Spinal cord (tissue), 10 donors: ENCODE measurements at places on chromosomes 1 and 21.

DNA sequence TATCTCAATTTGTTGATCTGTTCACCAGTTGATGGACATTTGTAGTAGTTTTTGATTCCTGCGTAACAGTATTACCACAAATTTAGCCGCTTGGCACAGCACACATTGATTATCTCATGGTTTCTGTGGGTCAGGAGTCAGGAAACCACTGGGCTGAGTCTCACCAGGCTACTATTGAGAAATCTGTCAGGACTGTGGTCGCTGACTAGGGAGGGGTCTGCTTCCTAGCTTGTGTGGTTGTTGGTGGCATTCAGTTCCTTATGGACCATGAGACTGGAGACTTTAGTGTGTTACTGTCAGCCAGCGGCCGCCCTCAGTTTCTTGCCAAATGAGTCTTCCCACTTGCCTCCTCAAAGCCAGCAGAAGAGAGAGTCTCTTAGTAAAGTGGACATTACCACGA is 9.8 kb downstream of the PEX14 start:
- H3K27me3 ChIP-seq, result no peaks in the 10 kb centered on the region
- no peak overlapping the region for H3K27ac ChIP-seq
- no peaks in the 10 kb centered on the region for H3K36me3 ChIP-seq
- peaks cover under 1% of the 10 kb centered on the region for H3K4me1 ChIP-seq
- no peak for DNase-seq
- no peak overlapping the region for H3K4me3 ChIP-seq

DNA sequence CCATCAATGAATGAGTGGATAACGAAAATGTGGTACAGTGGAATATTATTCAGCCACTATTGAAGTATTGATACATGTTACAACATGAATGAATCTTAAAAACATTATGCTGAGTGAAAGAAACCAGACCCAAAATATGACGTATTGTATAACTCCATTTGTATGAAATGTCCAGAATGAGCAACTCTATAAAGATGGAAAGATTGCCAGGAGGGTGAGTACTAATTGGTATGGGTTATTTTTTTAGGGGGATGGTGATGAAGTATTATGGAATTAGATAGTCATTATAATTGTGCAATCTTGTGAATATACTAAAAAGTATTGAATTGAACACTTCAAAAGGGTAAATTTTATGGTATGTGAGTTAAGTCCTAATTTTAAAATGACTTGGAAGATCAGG is 278.6 kb downstream of the SIPA1L2 start:
- no peak for DNase-seq
- H3K27ac ChIP-seq, result no peak overlapping the region
- H3K4me1 ChIP-seq, result no peaks in the 10 kb centered on the region
- H3K36me3 ChIP-seq, result no peaks in the 10 kb centered on the region

DNA sequence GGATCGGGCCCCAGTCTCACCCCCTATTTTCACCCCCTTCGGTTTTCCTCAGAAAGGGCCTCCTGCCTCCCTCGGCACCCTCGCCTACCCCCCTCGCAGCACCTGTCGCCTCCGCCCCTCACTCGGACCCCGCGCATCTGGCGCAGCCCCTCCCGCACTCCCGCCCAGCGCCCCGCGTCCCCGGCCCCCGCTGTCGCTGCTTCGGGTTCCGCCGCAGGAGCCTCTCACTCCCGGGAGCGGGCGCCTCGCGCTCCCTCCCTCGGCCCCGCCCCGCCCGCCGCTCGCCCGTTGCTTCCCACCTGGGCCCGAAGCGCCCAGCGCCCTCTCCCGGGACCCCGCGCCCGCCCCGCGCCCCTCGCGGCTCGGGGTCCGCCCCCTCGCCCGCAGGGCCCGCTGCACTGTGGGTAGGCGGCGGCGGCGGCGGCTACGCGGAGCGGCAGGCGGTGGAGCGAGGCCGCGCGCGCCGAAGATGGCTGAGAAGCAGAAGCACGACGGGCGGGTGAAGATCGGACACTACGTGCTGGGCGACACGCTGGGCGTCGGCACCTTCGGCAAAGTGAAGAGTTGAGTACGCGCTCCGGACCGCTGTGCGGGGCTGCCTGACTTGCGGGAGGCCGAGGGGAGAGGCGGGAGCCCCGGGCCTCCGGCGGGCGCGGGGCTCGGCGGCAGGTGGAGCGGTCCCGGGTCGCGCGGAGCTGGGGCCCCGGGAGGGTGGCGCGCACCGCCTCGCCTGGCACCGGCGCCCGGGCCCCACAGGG is at the start of gene PRKAA2:
Gene PRKAA2 (plus strand): TSS at position 396 of the 758 bp plus-strand sequence. CDS start 74 bp downstream, at position 470.
- peaks cover 3% of the 10 kb centered on the region for H3K4me1 ChIP-seq
- H3K27me3 ChIP-seq, result no peaks in the 10 kb centered on the region
- no peaks in the 10 kb centered on the region for H3K36me3 ChIP-seq
- H3K4me3 ChIP-seq, result peak within 1 kb of the TSS; percentile 67
- peak within 1 kb of the TSS; percentile 64 for H3K27ac ChIP-seq

DNA sequence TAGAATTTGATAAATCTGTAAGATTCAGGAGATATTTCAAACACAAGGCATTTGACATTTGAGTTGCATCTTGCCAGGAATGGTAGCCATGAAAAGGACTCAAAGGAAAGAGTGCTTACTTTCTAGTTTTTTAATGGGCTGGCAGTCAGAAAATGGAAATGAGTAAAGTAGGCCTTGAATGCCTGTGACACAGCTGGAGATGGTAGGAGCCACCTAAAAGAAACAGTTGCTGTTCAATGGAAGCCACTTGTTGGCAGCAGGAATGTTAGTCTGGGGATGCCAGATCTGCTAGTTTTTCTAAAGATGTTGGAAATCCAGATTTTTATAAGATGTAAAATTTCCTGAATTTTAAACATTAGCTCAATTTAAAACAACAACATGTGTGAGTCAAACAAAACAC is 43.6 kb downstream of the CACHD1 start:
- peak overlapping the region; percentile 26 for H3K27ac ChIP-seq
- no peak overlapping the region for H3K4me3 ChIP-seq
- H3K4me1 ChIP-seq, result peaks cover 6% of the 10 kb centered on the region
- H3K27me3 ChIP-seq, result no peaks in the 10 kb centered on the region

DNA sequence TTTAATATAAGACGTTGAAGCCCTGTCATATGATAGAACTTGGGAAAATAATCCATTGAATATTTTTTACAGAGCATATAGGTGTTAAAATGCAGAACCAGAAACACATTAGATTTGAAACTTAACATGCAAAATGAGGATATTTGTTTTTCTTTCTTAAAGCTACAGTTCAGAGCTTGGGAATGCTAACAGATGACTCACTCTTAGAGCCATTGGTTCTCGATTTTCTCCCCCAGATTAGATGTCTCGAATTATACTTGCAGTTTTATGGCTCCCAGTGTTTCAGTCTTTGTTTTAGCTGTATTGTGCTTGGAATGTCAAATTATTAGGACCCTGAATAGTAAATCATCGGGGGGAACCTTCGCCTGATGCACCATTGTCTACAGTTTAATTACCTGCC is 575.7 kb upstream of the ZP4 start:
- no peaks in the 10 kb centered on the region for H3K4me1 ChIP-seq
- H3K4me3 ChIP-seq, result no peak overlapping the region
- H3K36me3 ChIP-seq, result no peaks in the 10 kb centered on the region
- no peak overlapping the region for H3K27ac ChIP-seq

DNA sequence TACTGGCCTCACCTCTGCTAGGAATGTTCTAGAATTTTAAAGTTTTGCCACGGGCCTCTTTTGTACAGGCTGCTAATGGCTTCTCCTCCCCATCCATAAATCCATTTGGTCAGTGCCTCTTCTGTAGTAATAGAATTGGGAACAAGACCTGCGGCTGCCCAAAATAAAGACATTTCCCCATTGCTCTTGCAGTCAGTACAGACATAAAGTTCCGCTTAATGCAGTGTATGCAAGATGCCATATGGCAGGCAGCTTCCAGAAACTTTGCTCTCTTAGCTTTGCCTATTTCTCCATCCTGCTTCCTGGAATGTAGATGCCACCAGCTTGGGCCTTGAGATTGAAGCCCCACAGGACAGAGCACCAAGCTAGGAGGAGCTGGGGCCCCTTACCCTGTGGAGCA is 3.7 kb upstream of the SLC2A5 start:
- no peak overlapping the region for H3K27ac ChIP-seq
- no peaks in the 10 kb centered on the region for H3K36me3 ChIP-seq
- no peak overlapping the region for H3K4me3 ChIP-seq
- DNase-seq, result no peak
